ENCODE measurements at places on chromosomes 5 and 9.

GRCh38 chr5:156936972-156937371 lies 26.1 kb downstream of the TIMD4 start:
- no peak for DNase-seq

- no peak for DNase-seq
These were observed 195.7 kb upstream of the PPP1R2B start for GRCh38 chr5:156654444-156654843.

GRCh38 chr5:128196080-128196479 lies 112.5 kb downstream of the SLC12A2 start:
- DNase-seq, result no peak

- DNase-seq, result no peak
These were observed 117.6 kb downstream of the SEMA5A start for GRCh38 chr5:9428272-9428671.

DNA sequence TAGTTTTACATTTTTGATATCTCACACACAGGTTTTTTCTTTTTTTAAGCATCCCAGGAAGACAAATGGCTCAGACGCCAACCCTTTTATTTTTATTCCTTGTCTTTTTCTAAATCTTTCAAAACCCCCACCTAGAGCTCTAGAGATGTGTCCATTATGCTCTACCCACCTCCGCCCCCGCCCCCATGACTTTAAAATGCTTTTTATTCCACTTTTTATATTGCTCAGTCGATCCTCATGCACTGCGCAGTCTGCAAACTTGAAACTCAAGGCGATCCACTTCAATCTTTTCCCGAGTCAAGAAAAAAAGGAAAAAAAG lies 411 bp upstream of the MAT2B start:
- no peak for DNase-seq

- no peak for DNase-seq
These were observed 263.5 kb upstream of the PANK3 start for GRCh38 chr5:168842571-168843205.

GRCh38 chr9:127368852-127369402 lies 28.0 kb upstream of the SLC2A8 start:
- no peak for DNase-seq
